ENCODE measurements at places on chromosomes 5 and 9. TPM values are rescaled to one million over a fixed set of nuclear protein-coding genes. Genes with fewer than 3 reads are reported as not detected.

The POU5F2 gene
- 8.1 TPM for total RNA-seq

GRCh38 chr5:141615991-141616720 lies 2.6 kb downstream of the DIAPH1 start:
- DNase-seq: no peak

The IFNA21 gene
- total RNA-seq: not detected

The SNX24 gene
- 34.6 TPM for total RNA-seq

GRCh38 chr5:66302344-66302743 lies 158.2 kb downstream of the SREK1 start:
- DNase-seq: no peak

The AGTPBP1 gene
- total RNA-seq: 44.0 TPM

- no peak for DNase-seq
Measured at GRCh38 chr5:14028938-14029584, 84.6 kb upstream of the DNAH5 start.

The TSPAN17 gene
- 25.1 TPM for total RNA-seq

DNA sequence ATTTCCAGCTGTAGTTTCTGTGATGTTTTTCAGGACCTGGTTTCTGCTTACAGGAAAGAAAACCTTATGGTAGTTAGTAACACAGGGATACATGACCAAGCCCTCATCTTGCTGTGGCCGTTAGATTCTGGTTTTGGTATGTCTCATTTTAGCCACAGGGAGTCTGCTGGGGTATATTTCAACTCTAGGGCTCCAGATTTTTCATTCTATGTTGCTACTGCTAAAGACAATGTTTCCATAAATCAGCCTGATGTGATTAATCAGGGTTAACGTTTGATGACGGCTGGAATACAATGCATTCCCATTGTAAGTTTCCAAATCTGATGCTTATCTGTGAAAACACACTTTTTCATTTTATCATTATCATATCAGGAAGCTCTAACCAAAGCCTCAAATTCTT lies 48.2 kb downstream of the P4HA2 start:
- DNase-seq: no peak

- no peak for DNase-seq
Measured at GRCh38 chr5:132298298-132299212, 4.4 kb downstream of the SLC22A4 start.

The MSX2 gene
- 1.5 TPM for total RNA-seq

DNA sequence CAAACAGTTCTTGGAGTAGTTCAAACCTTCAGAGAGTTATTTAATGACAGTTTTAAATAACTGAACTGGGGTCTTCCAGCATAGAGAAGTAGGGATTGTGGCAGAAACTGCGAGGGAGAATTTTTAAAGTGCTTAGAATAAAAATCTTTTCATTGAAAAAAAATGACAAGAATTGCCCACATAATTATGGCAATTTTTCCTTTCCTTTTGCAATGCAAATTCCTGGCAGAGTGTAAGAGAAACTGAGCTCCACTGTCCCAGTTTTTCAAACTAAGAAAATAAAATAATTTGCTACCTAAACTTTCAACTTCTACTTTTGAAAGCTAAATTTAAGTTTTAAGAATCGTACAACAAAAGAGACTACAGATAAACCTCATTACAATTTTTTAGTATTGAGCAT lies 2.3 kb upstream of the PTGER4 start:
- DNase-seq: no peak

DNA sequence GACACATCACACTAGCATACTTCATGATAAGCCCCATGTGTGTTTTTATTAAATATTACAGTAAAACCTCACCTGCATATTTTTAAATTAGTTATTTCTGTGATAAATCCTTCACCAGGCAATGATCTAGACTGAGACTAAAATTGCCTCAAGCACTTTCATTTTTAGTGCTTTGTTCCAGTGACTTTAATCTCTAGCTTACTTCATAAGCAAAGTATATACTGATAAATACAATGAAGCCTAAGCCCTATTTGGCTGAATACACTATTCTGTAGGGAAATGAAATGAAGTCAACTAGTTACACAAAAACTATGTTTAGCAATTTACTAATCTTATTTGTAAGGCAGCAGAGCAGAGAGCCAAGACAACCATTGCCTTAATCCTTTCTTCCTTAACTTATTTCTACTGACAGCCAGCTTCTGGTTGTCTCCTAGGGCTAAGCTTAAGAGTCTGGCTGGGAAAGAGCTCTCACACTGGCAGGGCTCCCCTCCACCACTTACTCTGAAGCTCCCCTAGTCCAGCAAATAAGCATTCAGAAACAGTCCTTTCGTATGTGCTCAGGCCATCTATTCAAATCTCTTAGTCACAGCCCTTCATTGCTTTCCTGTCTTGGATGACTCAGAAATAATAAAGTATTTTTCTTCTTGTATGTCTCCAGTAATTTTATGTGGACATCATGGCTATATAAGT lies 31.4 kb upstream of the MTAP start:
- DNase-seq: no peak

The MIER3 gene
- total RNA-seq: 17.2 TPM

The THBS4 gene
- 1.1 TPM for total RNA-seq

The KCNV2 gene
- not detected for total RNA-seq

- no peak for DNase-seq
Measured at GRCh38 chr5:173238312-173239232, 3.6 kb upstream of the NKX2-5 start.

The PCDHB9 gene
- total RNA-seq: 0.79 TPM

GRCh38 chr9:37413311-37413710 lies 9.2 kb upstream of the GRHPR start:
- DNase-seq: no peak

GRCh38 chr9:127004946-127005769 lies 90.6 kb downstream of the RALGPS1 start:
- DNase-seq: no peak

DNA sequence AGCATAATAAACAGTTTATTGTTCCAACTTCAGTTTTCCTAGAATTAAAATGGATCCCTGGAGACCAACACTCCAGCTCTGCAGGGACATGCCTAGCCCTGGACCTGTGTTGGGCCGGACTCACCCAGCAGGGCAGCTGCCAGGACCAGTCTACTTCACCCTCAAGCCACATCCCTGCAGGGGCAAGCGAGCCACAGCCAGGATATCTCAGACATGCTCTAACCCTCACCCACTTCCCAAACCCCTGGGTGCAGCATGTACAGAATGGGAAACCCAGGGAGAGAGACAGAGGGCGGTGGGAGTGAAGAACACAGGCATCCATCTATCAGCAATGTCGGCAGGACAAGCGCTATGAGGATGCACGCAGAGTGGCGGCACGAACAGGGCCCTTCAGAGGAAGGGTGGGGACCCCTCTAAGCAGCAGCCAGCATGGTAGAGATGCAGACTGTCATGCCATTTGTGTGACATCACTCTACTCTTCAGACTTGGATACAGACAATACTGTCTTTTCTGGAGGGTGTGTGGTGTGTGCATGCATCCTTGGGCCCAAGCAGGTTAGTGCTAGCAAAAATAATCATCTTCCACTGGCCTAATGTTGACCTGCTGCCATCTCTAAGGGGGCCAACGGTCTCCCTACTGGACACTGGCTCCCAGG lies 83.1 kb downstream of the SEMA4D start:
- no peak for DNase-seq

- no peak for DNase-seq
Measured at GRCh38 chr9:35731415-35732184, 395 bp downstream of the TLN1 start.

DNA sequence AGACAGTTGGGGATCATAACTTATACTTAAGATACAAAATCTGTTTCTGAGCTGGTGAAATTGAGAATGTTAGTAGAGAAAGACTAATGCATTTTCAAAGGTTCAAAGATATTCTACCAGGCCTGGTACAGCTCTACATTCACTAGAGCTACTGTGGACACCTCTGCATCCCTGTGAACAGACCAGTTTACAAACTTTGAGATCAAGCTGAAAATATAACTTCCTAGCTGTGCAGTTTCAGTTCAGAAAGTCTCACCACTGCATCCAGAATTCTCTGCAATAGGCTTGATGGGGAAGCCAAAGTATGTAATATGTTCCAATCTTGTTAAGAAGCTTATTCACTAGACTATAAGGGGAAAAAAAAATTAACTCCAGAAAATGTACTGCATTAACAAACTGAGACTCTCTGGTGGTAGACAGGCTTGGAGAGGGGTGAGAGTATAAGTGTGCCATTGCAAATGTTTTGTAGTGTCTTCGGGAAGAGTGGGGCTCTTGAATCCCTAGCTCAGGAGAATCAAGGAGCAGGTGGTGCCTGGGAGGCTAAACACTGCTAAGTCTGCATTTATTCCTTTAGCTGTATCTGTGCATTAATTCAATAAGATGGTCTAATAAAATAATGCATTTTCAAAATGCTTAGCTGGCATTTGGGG lies 671.9 kb downstream of the NR2F1-AS1 start:
- DNase-seq: no peak

GRCh38 chr5:109532773-109533364 lies 123.1 kb upstream of the PJA2 start:
- DNase-seq: no peak

GRCh38 chr5:41869151-41869723 lies 988 bp downstream of the OXCT1 start:
- peak; percentile 90 for DNase-seq

The RFESD gene
- 1.6 TPM for total RNA-seq

DNA sequence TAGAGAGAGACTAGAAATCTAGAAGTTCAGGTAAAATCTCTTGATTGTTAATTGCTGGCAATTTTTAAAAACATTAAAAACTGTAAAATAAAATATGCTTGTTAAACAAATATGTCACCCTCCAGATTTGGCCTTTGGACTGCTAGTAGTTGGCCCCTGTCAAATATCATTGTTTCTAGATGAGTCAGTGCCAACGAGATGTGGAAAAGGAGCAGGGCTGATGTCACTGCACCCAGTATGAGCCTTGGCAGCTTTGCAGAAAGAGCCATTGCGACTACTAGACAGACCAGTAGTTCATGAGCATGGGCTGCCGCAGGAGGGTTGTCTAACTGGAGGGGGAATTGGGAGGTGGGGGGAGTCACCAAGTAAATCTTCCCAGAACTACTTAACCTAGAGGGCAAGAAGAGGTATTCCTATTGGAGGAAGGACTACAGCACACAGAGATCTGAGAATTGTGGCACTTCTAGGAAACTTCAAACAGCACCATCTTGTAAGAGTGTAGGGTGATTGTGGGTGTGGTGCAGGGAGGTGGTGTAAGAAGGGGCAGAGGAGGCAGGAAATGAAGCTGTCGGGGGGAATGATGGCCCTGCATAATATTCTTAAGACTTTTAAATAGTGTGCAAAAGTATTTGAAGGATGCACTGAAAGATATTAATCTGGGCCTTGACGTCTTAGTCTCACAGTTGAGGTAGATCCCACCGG lies 7.1 kb upstream of the DOCK2 start:
- DNase-seq: no peak

The DIPK1B gene
- total RNA-seq: 9.7 TPM

GRCh38 chr9:101435601-101436079 lies at the start of gene ALDOB:
ALDOB (minus strand) TSS chr9:101435774; CDS start chr9:101430887, 4,887 bp downstream.
- DNase-seq: no peak

DNA sequence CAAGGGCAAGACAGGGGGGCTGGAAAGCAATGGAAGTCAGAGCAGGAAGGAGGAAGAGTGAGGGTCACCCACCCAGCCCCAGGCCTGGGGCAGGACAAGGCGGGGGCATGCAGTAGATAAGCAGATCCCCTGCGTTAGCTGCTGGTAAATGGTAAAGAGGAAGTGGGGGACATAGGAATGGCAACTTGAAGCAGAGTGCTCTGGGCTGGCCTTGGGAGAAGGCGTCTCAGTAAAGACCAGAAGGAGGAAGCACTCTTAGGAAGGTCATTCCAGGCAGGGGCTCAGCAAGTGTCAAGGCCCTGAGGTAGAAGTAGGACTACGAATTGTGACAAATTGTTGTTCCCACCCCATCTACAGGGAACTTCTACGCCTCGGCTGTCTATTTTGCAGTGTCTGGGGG lies 15.1 kb downstream of the TCOF1 start:
- DNase-seq: no peak

- no peak for DNase-seq
Measured at GRCh38 chr5:68592351-68592750, 376.8 kb downstream of the PIK3R1 start.

The PCDHB16 gene
- total RNA-seq: 2.1 TPM

DNA sequence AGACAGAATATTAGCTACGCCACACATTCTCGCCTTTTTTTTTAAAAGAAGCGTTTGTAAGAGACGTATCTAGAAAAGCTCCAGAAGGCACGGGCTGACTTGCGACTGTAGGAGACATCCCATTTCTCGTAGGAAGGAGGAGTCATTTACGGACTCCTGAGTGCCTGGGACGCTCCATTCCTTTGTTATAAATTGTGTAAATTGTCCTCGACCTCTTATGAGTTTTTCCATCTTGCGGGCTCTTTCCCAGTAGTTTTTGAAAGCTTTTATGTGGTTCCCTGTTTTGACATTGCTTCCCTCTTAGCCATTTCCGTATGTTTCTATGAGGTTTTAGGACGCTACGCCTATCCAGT lies 1.0 kb downstream of the RABL6 start:
- no peak for DNase-seq

The KIF12 gene
- total RNA-seq: 4.9 TPM
